Foreskin fibroblast (primary cell): ENCODE measurements at places on chromosomes 2 and 18.
A peak's percentile ranks its signal among the peaks of the same experiment; 100 is the strongest.

GRCh38 chr2:149490296-149490695 lies 97.3 kb downstream of the MMADHC start:
- peak; percentile 28 for DNase-seq

DNA sequence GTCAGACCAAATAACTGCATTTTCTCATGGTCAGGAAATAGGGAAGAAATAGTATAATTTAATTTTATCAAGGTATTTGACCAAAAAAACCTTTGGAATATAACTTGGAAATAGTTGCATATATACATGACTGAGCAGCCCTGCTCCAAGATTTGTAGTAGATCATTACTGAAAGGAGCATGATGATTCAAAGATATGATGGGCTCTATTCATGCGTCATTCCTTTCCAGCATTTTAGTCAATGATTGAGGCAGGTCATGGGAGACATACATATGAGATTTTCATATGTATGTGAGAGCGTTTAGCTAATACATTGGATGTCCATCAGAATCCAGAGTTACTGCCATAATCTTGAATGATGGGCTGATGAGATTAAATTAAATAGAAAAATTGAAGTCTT lies 74.5 kb downstream of the CAB39 start:
- no peak for DNase-seq

DNA sequence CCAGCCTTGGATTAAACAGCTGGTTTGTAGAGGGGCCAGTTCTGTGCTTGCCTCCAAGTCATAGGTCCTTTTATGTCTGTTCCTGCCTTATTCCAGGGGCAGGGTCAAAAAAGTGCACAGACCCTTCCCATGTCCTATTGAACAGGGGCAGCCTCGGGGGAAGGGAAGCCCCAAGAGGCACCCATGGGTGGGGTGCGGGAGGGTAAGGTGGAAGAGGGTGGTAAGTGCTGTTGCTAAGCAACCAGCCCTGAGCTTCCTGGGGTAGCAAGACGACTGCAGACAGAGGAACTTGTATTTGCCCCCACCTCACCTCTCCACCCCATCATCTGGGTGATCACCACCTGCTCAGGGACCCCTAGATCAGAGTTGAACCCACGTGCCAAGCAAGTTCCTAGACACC lies 7.7 kb downstream of the DNMT3A start:
- no peak for DNase-seq

DNA sequence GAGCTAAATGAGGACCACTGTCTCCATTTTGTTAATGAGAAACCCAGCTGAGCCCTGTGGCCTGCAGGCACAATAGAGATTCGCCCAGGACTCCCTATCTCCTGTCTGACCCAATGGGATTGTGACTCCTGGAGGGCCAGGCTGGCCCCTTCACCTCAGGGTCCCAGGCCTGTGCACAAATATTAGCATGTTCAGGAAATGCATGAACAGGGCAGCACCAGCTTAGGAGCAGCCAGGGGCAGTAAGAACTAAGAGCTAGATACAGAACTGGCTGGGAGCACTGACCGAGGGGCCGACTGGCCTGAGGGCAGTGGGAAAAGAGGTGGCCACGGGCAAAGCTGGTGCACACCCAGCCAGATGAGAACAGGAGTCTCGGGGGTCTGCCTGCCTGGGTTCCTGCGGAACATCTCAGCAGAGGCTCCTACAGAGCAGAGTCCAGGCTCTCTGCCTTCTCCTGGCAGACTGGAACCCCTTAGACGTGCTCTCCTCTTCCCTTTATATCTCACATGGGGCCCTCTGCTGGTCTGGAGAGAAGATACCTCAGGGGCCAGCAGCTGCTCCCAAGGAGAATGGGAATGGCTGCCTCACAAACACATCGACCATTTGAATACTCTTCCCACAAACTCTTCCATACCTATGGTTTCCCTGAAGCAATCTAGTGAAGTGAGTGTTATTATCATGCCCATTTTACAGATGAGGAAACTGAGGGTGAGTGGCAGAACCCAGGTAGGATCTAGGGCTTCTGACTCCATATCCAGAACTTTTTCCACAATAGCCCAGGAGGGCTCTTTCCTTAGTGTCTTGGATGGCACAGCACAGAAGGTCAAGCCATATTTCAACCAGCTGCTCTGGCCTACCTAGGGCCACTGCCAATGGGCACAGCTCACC lies 77.6 kb upstream of the OTOF start:
- no peak for DNase-seq

GRCh38 chr2:14255135-14255820 lies 377.2 kb upstream of the LRATD1 start:
- DNase-seq, result no peak

- DNase-seq, result peak; percentile 6
Measured at GRCh38 chr18:25146512-25146910, 205.5 kb downstream of the ZNF521 start.

DNA sequence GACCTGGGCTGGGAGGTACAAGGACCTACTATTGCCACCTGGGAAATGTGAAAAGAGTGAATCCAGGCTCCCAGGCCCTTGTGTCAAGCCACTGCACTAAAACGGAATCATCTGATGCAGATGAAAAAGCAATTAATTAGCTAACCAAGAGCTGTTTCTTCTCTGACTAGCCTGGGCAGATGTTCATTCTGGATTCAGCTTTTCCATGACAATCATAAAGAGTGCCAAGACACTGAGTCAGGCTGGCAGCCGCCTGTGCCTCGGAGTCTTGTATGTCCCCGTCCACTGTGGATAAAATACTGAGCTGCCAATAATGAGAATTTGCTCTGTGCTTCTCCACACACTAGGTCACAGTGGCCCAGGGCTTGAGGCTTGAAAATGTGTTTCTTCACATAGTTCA lies 21.7 kb upstream of the LCLAT1 start:
- DNase-seq, result peak; percentile 87

- no peak for DNase-seq
Measured at GRCh38 chr2:240637901-240638345, 12.6 kb downstream of the GPR35 start.

- no peak for DNase-seq
Measured at GRCh38 chr2:144704709-144705095, 184.8 kb upstream of the ZEB2 start.

DNA sequence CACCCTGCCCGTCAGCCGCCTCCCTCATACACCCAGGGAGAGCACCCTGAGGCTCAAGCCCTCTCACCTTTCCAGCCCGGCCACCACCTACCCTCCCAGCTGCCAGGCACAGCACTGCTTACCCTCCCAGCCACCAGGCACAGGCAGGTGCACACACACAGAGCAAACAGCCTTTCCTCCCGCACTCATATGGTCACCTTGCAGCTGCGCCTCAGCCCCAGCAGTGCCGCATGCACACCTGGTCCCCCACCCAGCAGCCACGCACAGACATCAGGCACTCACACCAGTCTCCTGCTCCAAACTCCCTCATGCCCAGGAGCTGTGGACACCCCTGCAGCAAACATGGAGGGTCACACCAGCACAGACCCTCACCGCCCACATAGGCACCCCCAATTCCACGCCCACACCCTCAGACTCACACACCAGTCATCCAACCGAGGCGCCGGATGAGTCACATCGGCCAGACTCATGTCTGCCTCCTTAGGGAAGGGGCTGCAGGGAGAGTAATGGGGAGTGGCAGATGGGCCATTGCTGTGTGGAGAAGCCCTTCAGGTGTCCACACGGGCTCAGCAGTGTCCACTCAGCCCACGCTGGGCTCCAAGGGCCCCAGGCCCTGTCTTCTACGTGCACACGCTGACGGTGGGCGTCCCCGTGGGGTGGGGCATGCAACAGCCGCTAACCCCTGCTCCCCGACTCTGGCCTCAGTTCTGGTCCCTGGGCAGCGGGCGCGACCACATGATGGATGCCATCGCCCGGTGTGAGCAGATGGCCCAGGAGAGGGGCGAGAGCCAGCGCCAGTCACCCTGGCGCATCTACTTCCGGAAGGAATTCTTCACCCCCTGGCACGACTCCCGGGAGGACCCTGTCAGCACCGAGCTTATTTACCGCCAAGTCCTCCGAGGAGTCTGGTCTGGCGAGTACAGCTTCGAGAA lies 22.3 kb upstream of the GPR17 start:
- DNase-seq, result no peak

- no peak for DNase-seq
Measured at GRCh38 chr2:235142601-235143000, 190.8 kb downstream of the SH3BP4 start.

DNA sequence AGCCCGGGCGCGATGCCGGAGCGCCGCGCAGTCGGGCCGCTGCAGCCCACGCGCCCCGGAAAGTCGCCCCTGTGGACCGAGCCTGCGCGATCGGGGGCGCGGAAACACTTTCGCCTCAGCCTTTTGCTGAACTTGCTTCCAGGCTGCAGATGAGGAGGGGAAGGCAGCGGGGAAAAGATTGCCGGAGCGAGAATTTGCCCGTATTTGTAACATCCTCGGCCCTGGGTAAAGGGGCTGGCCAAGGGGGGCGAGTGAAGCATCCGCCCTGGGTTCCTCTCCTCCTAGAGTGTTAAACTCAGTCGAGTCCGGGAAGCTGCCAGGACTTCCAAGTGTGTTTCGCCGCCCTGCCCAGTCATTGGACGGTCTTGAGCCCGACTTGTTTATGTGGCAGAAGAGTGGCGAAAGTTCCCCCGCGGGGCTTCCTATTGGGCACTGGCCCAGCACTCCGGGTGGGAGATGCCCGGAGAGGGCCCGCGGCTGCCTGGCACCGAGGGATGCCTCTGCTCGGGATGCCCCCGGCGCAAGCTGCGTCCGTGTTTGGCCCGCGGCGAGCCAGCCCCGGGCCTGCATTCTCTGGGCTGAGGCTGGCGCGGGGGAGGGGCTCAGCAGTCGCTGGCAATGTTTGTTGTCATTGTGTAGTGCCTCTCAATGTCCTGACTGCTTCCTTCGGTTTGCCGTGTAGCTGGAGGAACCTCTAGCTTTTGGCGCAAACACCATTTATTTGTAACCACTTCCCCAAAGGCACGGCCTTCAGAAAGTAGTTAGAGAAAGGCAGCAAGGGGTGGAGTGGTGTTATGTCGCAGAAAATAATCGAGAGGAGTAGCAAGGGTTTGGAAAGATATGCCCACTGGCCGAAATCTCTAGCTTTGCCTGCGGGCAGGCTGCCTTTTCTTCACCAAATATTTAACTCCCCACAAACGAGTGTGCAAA lies 1.1 kb downstream of the CYBRD1 start:
- DNase-seq, result peak; percentile 84

DNA sequence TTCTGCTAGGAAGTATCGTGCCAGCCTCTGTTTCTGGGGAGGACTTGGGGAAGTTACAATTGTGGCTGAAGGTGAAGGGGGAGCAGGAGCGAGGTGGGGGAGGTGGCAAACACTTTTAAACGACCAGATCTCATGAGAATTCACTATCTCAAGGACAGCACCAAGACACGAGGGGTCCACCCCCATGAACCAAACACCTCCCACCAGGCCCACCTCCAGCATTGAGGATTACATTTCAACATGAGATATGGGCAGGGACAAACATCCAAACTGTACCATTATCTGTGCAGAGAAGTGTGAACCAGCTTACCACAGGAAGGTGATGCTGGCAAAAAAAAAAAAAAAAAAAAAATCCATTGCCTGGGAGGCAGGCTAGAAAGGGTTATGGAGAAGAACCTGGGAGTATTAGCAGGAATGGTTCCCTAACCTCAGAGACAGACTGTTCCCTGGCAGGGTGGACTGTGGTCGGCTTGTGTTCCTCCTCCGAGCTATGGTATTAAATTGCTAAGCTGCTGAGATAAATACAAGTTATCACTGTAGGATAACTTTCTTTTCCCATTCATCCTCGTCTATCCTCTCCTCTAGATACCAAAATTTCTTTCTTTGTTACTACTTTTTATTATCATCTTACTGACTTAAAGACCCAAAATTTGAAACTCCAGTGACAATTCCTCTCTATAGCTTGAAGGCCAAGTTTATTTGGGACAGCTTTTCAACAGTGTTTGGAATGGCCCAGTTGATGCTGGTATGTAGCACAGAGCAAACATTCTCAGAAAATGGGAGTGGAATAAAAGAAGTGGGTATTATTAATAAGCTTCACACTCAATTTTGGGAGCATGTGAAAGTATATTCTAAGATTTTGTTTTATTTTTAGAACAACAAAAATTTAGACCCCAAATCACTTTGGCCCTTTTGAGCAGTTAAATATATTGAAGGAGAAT lies 73.7 kb upstream of the MAP3K20 start:
- no peak for DNase-seq

DNA sequence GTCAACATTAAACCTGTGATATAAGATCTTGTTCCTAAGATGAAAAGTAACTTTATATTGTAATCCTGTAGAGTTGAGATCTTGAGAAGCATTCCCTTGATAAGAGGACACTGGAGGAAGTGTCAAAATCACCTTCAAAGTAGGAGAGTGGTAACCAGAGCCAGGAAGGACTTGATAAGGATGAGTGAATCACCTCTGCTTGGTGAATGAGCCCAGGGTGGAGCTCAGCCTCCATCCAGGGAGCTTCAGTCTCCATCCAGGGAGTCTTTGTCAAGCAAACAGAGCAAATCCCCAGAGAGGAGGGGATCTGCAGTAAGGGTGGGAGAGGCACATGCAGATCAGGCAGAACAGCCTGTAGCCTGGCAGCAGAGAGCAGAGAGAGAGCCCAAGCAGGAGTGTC lies 167.1 kb upstream of the SIX2 start:
- DNase-seq, result no peak

DNA sequence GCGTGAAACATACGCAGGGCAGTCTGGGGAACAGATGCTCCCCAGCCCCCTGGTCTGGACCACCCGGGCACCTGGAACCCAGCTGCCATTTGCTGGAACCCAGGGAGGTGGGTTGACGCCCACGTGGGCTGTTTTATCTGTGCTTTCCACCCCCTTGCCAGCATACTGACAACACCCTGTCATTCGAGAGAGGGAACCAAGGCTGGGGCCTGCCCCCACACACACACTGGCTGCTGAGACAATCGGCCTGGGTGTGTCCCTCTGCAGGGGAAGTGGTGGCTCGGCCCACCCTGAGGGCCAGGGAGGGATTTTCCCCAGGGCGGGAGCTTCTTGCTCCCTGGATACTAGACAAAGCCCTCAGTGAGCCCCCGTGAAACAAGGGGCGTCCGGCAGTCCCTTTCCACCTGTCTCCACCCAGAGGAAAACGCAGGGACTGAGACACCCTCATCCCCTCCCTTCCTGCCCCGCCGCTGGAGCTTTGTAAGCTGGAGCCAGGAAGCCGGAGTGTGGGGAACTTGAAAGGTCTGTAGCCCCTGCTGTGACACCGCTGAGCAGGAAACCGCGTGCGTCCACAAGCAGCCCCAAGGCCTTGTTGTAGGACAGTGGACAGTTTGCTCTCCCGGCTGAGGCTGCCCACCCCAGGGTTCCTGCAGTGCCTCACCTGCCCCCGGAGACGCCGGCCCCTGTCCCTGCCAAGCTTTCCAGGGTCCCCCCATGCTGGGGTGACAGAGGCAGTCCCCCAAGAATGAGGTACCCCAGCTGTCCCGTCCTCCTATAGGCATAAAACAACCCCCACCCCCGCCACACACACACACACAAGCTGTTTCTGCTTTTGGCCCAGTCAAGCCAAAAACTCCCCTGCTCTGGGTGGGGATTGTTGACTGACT lies 14.1 kb upstream of the KLF11 start:
- no peak for DNase-seq

DNA sequence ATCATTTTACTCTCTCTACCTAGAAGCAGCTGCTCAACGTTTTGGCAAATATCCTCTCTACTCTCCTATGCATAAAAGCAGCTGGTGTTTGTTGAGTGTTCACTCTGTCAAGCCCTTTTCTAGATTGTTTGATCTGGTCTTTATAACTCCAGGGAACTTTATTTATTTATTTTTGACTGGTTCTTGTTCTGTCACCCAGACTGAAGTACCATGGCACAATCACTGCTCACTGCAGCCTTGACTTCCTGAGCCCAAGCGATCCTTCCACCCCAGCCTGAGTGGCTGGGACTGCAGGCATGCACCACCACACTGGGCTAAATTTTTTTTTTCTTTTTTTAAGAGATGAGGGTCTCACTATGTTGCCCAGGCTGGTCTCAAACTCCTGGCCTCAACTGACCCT lies 12.7 kb downstream of the CATIP start:
- no peak for DNase-seq
